ENCODE measurements at places on chromosomes 5 and 9. TPM values are rescaled to one million over a fixed set of nuclear protein-coding genes. Genes with fewer than 3 reads are reported as not detected.

- peaks cover 14% of the 10 kb centered on the region for H3K4me1 ChIP-seq
- H3K27me3 ChIP-seq = peaks cover 20% of the 10 kb centered on the region
- no peak overlapping the region for H3K27ac ChIP-seq
- H3K36me3 ChIP-seq = no peaks in the 10 kb centered on the region
Measured at GRCh38 chr5:61991866-61992265, 314.1 kb upstream of the KIF2A start.

DNA sequence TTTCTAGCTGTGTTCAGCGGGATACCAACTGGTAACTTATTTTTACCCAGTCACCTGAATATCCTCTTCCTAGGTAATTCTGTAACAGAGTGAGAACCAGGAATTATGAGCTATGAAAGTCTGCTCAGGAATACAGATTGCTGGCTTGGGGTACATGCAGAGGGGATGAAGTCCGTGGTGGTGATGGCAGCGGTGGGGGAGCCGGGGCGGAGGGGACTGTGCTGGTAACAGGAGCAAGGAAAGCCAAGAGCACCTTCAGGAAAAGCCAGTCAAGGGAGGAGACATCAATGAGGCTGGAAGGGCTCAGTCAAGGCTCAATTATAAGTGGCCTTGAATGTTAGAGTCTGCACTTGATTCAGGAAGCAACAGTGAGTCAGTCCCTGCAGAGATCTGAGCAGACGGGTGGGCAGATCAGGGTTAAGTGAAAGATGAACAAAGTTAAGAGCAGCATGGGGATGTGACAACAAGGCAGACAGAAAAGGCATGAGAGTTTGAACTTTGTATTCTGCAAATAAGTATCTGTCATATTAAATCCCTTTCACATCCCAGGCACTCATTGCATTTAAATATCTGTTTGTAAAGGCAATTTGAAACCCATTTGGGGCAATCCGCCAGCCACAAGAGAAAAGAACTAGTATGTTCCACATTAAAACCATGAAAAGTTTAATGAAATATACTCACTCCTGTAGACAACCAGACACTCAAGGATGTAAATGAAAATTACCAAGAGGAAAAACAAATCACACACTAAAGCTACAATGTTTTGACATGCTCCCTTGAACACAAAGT, 101.2 kb downstream of the TTC39B start:
- H3K27ac ChIP-seq = no peak overlapping the region
- DNase-seq = no peak
- H3K36me3 ChIP-seq = no peaks in the 10 kb centered on the region
- H3K27me3 ChIP-seq = no peaks in the 10 kb centered on the region
- H3K4me1 ChIP-seq = no peaks in the 10 kb centered on the region

DNA sequence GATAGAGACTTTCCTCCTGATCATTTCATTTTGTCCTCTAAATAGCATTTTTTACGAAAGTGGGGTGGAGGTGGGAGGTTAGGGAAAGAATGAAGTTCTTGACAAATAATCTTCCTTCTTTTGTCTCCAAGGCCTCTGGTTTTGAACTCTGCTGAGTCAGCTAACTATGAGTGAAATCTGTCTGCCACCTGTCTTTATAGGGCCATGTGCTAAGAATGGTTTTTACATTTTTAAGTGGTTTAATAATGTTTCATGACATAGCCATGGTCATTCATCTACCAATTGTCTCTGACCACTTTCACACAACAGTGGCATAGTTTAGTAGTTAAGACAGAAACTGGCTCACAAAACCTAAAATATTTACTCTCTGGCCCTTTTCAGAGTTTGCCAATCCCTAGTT, 7.6 kb downstream of the MAN2A1 start:
- peaks cover 62% of the 10 kb centered on the region for H3K4me1 ChIP-seq
- no peak for DNase-seq
- no peak overlapping the region for H3K27ac ChIP-seq
- no peaks in the 10 kb centered on the region for H3K27me3 ChIP-seq
- no peaks in the 10 kb centered on the region for H3K36me3 ChIP-seq

DNA sequence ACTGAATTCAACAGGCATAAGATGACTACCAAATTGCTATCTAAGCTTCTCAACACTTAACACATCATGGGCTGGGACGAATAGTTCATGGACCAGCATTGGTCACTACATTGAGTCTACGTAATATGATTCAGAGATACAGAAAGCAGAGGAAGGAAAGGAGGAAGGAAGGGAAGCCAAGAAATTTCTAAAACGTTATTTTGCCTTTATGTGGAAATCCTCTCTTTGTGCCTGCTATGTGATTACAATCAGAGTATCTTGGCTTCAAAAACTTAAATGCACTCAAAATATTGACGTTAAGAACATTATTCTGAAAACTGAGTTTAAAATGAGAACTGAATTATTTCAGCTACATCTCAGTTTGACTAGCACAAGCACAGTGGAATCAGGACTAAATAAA, 88.1 kb upstream of the RETREG1 start:
- no peaks in the 10 kb centered on the region for H3K4me1 ChIP-seq
- H3K36me3 ChIP-seq = peaks cover 87% of the 10 kb centered on the region
- H3K27me3 ChIP-seq = no peaks in the 10 kb centered on the region
- H3K27ac ChIP-seq = no peak overlapping the region

Gene F12
- 14.3 TPM for total RNA-seq

DNA sequence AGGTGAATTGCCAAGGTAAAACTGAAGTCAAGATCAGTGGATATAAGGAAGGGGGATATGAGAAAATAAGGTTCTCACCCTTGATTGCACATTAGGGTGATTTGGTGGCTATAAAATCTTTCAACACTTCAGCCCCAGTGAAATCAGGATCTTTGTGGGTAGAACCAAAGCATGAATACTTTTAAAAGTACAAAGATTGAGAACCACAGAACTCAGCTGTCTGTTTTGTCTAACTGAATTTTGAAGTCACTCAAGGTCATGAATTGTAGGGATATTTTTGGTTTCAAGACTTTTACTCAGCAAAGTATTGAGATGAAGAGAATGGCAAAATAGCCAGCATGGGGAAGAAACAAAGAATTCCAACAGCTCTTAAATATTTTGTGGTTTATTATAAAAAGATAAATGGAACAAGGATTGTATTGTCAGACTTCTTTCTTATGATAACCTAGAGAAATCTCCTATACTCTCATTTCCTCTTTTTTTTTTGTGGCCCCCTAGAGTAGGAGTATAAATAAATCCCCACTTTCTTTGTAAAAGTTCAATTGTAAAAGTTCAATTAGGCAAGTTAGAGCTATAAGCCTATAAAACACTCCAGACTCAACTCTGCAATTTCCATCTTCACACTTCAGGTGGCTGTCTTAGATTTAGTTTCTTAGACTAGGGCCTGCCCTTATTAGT, 272.9 kb downstream of the PDE4D start:
- H3K27me3 ChIP-seq = no peaks in the 10 kb centered on the region
- no peak for DNase-seq
- no peak overlapping the region for H3K4me3 ChIP-seq
- H3K4me1 ChIP-seq = no peaks in the 10 kb centered on the region

DNA sequence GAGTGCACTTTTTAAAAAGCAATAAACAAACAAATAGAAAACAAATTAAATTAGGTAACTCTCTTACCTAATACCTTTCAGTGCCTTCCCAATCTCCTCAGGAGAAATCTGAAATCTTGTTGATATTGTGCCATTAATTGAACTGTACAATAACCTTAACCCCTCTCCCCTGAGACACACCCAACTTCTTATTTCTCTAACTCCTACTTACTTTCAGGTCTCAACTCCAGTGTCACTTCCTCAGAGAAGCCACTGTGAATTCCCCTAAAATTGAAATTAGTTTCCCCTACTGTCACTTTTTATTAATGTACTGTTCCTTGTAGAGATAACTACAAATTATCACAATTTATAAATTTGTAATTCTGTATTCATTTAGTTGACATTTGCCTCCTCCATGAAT, 295.3 kb upstream of the TNC start:
- no peaks in the 10 kb centered on the region for H3K4me1 ChIP-seq
- no peaks in the 10 kb centered on the region for H3K36me3 ChIP-seq
- H3K27me3 ChIP-seq = peaks cover 7% of the 10 kb centered on the region

DNA sequence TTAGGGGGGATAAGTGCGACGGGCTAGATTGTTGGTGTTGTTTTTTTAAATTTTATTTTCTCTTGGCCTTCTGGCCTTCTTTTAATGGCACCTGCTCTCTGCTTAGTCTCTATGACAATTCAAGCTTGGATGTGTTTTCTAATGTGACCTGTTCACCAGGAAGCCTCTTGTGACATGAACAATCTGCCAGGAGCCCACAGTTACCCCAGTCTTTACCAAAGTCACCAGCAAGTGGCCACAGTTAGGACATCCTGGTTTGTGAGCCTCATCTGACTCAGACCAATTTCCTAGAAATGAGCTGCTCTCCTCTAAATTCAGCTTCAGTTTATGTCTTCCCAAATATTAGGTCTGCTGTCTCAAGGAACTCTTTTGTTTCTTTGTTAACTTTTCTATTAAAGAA, 135.8 kb downstream of the TLE4 start:
- H3K27me3 ChIP-seq = no peaks in the 10 kb centered on the region
- DNase-seq = no peak
- H3K27ac ChIP-seq = no peak overlapping the region
- H3K4me3 ChIP-seq = no peak overlapping the region

- no peak for DNase-seq
- no peaks in the 10 kb centered on the region for H3K4me1 ChIP-seq
- peaks cover 63% of the 10 kb centered on the region for H3K27me3 ChIP-seq
Measured at GRCh38 chr9:98944734-98945074, 997 bp downstream of the COL15A1 start.
